ENCODE measurements at places on chromosomes 13 and 19.
A peak's percentile ranks its signal among the peaks of the same experiment; 100 is the strongest.

GRCh38 chr19:30696514-30696913, 324.3 kb downstream of the ZNF536 start:
- DNase-seq, result no peak

DNA sequence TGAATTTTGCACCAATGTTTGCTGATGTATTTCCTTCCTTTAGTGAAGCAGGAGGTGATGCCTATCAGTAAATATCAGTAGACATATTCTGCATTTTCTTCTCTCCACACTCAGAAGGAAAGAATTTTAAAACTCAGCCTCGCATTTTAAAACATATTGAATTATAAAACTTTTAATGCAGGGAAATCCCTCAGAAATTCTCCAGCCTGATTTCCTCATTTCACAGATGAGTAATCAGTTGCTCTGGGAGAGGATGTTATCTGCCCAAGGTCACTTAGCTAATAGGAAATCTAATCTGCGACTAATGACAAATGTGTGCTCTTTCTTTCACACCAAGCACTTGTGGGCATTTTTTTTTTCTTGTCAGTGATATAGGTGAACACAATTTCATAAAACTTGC, 320.6 kb downstream of the ITGBL1 start:
- no peak for DNase-seq

DNA sequence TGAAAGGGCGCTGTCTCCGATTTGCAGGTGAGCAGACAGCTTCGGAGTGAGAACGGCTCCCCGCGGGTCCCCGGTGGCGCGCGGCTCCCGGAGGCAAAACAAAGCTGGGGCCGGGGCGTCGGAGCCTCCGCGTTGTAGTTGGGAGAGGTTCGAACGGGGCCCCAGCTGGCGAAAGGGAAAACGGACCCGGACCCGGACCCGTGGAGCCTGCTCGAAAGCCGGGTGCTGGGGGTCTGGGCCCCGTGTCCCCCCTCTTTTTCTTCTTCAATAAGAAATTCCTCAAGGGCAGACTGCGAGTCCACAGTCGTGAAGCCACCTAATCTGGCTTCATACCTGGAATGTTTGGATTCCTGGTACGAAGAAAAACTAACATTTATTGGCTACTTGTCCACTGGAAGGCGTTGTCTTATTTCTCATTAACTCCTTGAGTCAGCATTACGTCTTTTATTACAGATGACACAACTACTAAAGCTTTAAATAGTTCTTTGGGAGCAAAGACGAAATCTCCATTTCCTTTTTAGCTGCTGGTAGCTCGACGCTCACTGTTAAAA, 632 bp upstream of the MTIF3 start:
- no peak for DNase-seq

- DNase-seq, result no peak
Observed at GRCh38 chr19:5125797-5126497, 157.0 kb downstream of the KDM4B start.

GRCh38 chr19:14363183-14364097, 17.8 kb upstream of the ADGRE5 start:
- no peak for DNase-seq

DNA sequence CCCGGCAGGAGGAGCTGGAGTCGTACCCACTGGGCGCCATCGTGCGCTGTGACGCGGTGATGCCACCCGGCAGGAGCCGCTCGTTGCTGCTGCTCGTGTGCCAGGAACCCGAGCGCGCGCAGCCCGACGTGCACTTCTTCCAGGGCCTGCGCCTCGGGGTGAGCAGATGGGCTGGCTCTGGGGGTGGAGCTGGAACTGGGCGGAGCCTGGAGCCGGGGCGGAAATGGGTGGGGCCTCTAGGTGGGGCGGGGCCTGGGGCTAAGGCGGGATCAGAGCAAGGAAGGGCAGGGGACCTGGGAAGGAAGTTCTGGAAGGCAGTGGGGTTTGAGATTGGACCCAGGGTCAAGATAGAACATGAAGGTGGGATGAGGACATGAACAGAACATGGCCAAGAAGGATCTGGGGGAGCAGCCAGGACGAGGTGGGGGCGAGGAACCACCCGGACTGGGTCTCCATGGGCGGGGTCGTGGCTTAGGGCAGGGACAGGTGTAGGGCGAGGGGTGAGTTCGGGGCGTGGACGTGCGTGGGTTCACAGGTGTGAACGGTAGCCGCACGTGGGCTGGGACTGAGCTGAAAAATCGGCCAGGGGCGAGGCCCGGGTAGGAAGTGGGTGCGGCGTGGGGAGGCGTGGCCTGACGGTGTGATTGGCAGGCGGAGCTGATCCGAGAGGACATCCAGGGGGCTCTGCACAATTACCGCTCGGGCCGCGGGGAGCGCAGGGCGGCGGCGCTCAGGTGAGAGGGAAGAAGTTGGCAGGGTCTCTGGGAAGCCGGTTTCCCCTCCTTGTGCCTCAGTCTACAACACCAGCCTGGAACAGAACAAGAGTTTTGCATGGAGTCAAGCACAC, 4.7 kb downstream of the EPS8L1 start:
- peak; percentile 13 for DNase-seq

GRCh38 chr19:36010402-36010801, 1.8 kb upstream of the SYNE4 start:
- DNase-seq, result no peak

GRCh38 chr13:24737042-24737441, 26.9 kb upstream of the RNF17 start:
- DNase-seq, result no peak

- no peak for DNase-seq
Observed at GRCh38 chr13:66353664-66354063, 876.5 kb downstream of the PCDH9 start.

- DNase-seq, result peak; percentile 16
Observed at GRCh38 chr19:53511933-53512374, 26.0 kb upstream of the ZNF331 start.

DNA sequence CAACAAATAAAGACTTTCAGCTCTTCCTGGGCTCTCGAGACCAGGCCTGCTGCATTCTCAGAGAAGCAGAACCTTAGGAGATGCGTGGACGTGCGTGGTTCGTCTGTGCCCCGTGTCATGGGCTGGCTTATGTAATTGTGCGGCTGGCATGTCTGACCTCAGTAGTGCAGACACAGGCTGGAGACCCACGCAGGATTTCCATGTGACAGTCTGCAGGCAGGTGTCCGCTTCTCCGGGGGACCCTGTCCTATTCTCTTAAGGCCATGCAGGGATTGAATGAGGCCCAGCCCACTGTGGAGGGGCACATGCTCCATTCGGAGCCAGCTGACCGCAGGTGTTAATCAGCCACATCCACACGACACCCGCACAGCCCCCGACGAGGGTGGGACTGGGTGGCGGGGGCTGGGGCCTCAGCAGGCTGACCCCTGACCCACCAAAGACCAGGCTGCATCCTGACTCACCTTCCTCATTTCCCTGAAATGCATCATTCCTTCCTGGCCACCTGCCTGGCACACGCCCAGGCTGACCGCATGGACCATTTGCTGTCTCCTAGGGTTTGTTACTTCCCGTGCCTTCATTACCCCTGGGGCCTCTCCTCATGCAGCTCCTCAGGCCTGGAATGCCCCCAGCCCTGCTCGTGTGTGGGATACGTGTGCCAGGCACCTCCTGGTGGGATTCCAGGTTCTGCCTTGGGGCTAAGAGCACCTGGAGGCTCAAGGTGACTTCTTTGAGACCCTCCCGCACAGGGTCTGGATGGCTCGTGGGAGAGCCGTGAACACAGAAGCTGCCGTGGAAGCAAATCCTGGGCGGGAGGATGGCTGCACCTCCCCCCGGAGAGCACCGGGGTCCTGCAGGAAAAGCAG, 10.7 kb upstream of the MCF2L start:
- no peak for DNase-seq

GRCh38 chr13:64553411-64554129, 2676.6 kb downstream of the PCDH9 start:
- DNase-seq, result peak; percentile 7

DNA sequence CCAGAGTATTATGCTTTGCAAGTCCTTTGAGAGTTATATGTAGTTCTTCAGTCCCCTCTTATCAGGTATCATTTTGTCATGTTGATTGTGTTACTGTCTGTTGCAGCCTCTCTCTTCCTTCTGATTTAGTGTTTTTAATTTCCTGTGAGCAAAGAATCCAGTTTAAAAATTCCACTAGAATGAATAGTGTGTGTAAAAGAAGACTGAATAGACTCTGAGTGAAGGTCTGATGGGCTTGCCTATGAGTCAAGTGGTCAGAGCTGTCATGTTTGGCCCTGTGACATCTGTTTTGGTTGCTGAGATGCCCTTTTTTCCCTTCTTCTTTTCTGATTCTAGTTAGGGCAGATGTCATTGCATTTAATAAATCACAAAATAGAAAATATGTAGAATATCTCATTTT, 23.3 kb upstream of the KCTD4 start:
- no peak for DNase-seq

DNA sequence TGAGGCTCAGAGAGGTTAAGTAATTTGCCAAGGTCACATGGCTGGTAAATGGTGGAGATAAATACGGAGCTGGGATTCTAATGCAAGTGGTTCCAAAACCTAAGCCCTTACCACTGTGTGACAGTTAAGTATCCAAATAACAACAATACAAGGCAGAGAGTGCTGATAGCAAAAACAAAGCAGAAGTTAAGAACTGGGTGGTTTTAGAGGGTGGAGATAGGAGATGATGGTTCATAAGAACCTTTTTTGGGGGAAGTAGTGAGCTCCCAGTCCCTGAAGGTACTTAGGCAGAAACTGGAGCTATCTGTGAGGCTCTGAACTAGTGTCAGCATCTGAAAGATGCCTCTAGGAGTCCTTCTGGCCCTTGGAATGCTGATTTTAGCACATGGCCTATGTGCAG, 56.2 kb upstream of the UBE2L5 start:
- no peak for DNase-seq

DNA sequence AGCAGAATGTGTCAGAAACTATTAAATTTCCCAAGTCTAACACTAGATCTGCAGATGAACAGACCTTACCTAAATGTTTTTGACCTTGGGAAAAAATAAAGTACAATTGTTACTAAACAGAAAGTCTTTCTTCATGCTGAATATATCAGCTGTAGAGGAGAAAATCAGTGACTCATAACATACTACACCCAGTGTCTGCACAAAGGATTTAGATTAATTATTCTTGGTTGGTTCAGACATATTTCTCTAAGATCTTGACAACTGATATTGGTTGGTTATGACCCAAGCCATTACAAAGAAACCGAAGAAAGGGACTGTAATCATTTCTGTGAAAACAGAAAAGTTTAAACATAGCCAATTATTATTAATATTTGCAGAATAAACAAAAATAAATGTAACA, 225.1 kb downstream of the HS6ST3 start:
- no peak for DNase-seq

DNA sequence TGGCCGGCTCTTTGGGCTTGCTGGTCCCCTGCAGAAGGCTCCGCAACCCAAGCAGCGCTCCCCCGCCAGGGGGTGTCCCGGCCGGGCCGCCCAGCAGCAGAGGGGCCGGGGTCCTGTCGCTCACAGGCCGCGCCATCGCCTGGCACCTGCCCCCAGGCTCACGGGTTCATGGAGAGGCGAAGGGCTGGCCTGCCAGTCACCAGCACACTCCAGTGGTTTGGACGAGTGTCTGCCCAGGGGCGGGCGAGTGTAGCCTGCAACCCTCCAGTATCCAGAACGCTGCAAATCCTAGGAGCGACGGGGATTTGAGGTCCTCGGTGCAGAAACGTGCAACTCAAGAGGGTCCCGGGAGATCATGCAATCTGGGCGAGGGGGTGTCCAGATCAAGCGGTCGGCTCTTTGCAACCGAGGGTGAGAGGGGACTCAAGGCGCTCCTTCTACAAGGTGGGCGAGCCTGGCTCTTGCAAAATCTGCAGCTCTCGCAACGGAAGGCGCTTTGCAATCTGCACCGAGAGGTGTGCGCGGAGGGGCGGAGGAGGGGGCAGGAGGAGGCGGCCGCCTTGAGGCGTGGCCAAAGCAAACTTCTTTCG, at the start of gene DBP:
Gene DBP (minus strand): TSS at position 521 of the 590 bp plus-strand sequence. CDS start 385 bp downstream, at position 136.
- no peak for DNase-seq

DNA sequence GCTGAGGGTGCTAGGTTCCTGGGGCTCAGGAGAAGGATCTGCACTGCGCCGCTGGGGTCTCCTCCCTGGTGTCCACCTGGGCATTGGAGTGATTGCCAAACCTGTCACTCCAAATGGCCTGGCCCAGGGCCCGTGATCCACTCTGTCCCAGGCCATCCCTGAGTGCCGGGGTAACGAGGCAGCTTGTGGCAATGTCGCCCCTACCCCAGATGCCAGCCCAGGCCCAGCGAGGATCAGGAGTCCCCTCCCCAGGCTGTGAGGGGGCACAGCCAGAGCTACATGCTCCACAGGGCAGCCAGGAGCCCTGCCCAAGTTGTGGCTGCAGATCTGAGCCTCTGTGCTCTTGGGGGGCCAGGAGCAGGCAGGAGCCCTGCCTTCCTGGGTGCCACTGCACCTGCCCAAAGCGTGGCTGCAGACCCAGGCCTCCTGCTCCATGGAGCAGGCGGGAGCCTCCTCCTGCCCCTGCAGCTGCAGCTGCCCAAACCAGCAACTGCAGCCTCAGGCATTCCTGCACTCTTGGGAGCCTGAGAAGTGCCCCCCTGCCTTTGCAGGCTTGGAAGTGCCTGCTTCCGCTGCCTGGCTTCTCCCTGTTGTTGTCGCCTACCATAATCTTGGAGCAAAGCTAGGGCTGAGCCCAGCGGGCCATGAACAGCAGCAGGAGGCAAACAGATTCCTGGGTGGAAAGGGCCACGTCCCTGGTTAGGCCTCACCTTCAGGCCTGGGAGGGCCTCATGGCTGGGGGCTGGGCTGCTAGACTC, 4.6 kb downstream of the IGFL4 start:
- DNase-seq, result no peak

DNA sequence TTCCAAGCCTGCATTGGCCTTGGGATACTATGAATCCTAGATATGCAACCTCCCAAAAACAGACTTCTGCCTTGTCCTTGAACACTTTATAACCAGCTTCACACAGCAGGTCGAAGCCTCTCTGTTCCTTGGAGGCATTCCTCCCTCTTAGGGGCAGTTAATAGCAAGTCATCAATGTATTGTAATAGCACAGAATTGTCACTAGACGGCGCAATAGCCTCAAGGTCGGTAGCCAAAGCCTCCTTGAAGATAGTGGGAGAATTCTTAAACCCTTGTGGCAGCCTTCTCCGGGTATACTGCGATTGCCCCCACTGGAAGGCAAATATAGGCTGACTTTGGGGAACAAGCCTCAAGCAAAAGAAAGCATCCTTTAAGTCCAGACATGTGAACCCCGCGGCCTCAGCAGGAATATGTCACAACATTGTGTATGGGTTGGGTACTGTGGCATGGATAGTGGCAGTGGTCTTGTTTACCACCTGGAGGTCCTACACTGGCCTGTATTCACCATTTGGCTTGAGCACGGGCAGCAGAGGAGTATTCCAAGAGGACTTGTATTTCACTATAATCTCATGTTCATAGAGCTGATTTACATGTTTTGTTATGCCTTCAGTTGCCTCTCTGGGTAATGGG, 61.1 kb downstream of the ZNF431 start:
- no peak for DNase-seq

DNA sequence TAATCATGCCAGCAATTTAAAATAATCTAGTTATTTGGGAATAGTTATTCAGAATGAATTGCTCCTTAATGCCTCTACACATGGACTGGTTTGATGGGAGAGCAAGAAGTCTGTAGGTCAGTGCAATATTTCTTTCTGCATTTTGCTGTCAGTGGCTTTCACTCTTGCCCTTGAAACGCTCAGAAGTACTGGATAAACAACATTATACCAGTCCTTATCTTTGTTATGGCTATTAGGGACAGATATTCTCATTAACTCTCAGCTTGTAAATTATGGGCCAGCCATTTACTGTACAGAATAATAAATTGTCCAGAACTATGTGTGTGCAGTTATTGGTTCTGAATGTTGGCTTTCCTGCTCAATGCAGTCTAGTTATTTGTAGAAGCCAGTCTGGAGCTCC, 224.4 kb downstream of the OXGR1 start:
- DNase-seq, result no peak
